ENCODE measurements at places on chromosomes 16 and 17.

- DNase-seq = no peak
These were observed 399.7 kb downstream of the NPIPA8 start for GRCh38 chr16:17936766-17937402.

- no peak for DNase-seq
These were observed 35.7 kb downstream of the SMARCE1 start for GRCh38 chr17:40611840-40612474.

DNA sequence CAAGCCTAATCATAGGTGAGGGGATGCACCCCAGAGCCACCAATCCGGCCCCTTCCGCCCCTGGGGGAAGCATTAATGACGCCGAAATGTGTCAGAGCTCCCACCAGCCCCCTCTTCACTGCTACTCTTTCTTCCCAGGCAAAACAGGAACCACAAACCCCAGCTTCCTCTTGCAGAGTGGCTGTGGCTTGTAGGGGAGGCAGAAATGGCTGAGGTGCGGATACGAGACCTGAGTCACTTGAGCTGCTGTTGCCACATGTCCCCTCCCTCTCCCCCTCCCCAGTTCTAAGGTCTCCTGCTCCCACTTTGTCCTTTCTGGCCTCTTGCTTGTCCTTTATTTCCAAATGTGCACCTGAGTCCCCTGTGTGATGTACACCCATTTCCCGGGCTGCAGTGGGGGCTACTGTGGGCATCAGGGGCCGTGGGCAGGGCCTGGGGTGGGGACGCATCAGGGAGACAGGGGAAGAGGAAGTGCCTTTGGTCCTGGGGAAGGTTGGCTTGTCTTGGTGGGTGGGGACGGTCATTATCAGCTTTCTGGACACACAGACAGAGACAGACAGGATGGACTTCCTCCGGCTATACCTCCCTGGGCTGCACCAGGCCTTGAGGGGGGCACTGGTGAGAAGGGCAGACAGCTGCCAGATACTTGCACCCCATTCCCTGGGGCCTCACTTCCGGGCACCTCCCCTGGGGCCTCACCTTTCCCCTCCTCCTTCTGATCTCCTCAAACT is at the start of gene APOBR:
Gene APOBR (plus strand): TSS at position 523 of the 731 bp plus-strand sequence. CDS start 39 bp downstream, at position 562.
- DNase-seq = no peak

DNA sequence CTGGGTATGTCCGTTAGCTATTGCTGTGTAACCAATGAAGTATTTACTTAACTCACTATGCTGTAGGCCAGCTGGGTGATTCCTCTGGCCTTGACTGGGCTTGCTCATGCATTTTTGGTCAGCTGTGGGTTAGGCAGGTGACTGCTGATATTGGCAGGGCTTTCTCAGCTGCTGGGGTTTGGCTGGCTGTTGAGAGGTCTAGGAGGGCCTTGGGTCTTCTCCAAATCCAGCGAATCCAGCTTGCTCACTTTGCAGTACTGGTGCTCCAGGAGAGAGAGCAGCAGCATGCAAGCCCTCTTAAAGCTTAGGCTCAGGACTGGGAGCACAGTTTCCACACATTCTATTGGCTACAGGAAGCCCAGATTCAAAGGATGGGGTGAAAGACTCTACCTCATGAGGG is 270.1 kb downstream of the PHKB start:
- DNase-seq = peak; percentile 62

DNA sequence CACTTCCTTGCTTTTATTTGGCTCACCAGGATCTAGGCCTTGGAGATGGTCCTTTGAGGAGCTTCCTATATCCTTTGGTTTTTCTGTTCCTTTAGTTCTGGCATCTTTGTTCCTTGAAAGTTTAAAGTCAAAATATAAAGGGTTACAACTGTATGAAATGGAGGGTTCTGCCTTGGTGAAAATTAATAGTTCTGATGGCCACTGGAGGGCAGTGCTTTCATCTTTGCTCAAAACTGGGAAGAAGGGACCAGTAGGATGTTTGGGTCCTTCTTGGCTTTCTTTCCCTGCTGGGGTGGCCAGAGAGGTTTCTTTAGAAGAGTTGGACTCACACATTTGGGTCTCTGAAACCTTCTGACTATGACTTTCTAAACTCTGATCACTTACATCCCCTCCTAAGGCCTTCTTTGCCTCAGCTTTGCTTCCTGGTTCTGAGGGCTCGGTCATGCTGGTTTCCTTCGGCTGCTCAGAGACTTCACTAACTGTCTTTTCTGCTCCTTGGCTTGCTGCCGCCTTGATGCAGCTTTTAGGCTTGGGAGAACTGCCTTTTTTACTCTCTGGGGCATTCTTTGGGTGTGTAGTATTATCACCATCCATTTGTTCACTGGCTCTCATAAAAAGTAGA is 10.9 kb upstream of the ITGA2B start:
- peak; percentile 30 for DNase-seq

GRCh38 chr16:71498031-71498430 is 8.9 kb upstream of the ZNF19 start:
- DNase-seq = no peak

DNA sequence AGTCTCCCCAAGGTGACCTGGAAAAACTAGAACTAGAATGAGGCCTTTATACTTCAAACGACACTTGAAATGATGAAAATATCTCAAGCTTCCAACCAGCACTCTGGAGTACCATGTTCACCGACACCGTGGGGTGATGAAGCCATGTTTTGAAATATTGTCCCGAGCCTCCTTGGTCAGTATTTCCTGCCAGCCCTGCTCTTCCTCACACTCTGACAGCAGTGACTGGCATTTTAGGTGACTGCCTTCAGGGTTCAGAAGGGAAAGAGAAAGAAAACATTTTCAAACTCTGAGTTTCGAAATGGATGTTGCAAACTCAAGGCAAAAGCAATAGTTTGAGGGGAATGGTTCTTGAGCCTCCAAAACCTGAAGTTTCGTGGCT is 39.3 kb upstream of the IRX6 start:
- no peak for DNase-seq

DNA sequence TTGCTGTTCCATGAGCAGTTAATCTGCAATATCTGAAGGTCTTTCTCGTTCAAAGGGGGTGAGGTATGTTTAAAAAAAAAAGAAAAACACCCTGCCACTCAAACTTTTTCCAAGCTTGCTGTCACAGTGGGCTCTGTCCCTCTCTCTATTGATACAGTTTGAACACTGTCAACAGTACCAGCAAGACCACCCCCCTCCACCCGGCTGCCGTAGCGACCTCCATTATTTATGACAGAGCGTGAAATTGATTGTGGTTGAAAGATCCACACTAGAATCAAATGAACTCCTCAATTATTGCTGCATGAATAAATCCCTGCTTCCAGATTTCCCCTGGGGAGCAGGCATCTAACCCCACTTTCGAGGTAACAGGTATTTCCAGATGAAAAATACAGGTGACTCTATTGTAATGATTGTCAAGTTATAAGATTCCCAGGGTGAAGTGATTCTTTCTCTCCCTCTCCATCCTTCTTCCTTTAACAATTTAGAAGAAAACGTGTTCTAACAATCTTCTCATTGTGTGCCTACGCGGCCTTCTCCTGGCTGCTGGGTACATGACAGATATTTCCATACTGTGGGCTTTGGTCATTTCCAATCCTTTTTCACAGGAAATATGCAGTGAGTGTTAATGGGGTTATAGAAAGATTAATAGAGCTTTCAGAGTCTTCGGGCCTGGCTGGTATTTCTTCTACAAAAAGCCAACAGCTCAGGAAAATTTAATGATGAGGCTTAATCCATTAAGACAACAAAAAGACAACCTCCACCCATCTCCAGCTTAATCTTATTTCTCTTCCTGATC is 135.7 kb upstream of the C16orf82 start:
- no peak for DNase-seq

GRCh38 chr17:20210614-20211013 is 201.5 kb downstream of the SPECC1 start:
- DNase-seq = no peak

DNA sequence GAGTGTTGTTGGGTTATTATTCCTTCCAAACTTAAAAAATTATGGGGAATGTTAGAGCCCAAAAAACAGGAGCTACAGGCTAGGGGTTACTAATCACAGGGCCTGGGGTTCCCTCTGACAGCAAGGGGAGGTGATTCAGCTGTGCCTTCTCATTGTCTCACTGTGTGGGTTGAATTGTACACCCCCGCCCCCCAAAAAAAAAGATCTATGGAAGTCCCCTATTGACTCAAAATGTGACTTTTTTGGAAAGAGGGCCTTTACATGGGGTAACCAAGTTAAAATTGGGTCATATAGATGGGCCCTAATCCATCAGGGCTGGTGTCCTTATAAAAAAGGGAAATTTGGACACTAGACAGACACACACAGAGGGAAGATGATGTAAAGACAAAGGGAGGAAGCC is 190.2 kb downstream of the SOX9 start:
- DNase-seq = no peak

DNA sequence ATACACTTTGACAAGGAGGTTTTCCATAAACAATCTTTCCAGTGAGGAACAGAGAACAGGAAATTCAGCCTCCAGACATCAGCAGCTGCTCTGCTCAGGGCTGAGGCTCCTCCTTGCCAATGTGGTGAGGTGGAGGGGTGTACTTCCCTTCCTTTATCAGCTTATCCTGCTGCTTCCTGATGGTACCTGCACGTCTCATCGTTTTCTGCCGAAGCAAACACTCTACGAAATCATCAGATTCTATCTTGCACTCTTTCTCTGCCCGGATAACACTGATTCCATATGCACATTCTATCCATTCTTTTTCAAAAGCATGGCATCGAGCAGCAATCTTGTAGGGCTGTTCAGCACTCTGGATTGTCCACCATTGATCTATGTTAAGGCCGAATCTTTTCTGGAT is 15.4 kb upstream of the SEZ6 start:
- DNase-seq = no peak

DNA sequence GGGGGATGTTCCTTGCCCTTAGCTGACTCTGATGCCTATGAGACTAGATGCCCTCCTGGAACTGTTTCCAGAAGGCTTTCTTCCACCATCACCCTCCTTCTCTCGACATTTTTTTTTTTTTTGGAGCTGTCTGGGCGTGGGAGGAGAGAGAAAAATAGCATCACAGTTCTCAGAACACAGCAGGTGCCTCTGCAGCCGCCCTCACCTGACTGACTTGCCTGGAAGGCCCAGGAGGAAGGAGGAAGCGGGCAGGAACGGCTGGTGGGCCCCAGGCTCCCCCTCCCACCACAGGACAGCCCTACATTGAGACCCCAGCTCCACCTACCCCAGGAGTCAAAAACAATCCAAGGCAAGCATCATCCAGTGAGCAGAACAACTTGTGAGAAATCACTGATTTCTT is 20.3 kb upstream of the CACNG5 start:
- DNase-seq = no peak

- peak; percentile 68 for DNase-seq
These were observed 1.2 kb downstream of the HCRT start for GRCh38 chr17:42183741-42184711.

- DNase-seq = no peak
These were observed 14.7 kb downstream of the DRC3 start for GRCh38 chr17:17987187-17987896.

DNA sequence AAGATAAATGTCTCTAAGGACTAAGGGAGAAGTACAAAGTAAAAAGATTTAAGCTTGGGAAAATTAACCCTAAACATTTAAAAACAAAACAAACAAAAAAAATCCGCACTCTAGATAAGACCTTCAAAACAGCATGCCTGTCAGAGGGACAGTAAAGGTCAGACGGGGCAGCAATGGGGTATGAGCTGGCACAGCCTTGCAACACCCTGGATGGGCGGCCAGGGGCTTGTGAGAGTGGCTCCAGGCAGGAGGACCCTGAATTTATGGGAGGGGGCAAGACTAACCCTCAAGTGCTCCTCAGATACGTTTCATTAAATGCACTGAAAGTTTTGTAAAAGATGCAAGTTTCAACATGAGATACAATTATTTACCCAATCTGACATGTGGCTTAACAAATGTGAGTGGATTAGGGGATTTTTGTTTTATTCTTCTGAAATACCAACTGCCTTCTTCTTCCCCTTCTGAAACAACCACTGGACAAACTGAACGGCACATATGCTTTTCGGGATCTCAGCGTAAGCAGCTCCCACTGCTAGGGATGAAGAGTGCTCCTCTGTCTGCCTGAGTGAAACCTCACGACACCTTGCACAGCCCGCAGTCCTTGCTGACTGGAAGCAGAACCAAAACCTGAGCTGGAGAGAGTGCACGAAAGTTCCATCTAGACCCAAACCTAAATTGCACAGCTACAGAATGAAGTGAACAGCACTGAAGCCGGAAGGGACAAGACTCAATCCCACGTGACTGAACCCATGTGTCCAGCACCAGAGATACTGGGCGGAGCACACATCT is 128.4 kb downstream of the ANKRD11 start:
- DNase-seq = no peak

- DNase-seq = peak; percentile 79
These were observed 14.1 kb upstream of the LCMT1 start for GRCh38 chr16:25097276-25097975.

DNA sequence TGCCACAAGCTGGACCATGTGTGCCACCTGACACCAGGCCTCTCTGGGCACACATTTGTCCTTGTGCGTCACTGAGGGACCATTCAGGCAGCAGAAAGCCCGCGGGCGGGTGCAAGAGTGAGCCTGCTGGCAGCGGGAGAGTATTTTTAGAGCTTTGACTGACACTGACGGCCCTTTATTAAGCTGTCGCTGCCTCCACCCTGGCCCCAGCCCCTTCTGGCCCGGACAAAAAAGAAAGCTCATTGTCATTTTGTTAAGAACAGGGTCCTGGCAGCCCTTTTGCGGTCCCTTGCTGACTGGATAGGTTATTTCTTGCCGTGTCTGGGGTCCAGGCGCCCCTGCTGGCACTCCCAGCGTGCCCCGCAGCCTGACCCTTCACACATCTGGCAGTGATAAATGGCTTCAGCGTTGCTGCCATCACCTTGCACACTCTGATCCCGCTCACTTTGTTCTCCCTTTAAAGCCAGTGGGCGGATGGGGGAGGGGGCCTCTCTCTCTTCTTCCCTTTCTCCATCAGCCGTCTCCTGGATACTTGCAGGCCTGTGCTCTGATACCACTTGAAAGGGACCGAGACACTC is 78.4 kb upstream of the NKD1 start:
- no peak for DNase-seq

- DNase-seq = peak; percentile 88
These were observed 166.4 kb downstream of the CEP112 start for GRCh38 chr17:66025551-66025950.

- no peak for DNase-seq
These were observed 544 bp downstream of the CYB561 start for GRCh38 chr17:63445571-63445953.

- peak; percentile 50 for DNase-seq
These were observed at the start of gene RHBDL1 for GRCh38 chr16:674968-675883. TSS of gene RHBDL1 (plus strand) at chr16:675671. CDS start at chr16:675791, 120 bp downstream.
